ENCODE measurements at places on chromosomes 2 and 18.

- no peak for DNase-seq
These were observed 63.3 kb upstream of the WDSUB1 start for GRCh38 chr2:159349674-159350299.

DNA sequence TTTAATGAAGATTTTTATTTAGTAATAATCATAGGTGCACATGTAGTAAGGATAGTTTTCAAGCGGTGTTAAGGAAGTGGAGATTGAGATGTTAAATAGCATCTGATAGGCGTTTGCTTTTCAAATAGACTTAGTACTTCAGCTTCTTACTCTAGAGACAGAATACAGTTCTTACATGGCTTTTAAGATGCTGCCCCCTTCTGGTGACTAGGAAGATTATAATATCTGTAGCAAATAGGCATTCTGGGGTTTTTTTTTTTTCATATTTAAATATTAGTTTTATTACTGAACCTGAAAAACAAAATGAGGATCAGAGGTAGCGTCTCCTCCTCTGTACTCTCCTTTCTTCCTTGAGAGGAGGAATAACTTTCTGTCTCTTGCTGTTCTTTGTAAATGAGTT, 100.2 kb downstream of the AGAP1 start:
- DNase-seq, result peak; percentile 87

DNA sequence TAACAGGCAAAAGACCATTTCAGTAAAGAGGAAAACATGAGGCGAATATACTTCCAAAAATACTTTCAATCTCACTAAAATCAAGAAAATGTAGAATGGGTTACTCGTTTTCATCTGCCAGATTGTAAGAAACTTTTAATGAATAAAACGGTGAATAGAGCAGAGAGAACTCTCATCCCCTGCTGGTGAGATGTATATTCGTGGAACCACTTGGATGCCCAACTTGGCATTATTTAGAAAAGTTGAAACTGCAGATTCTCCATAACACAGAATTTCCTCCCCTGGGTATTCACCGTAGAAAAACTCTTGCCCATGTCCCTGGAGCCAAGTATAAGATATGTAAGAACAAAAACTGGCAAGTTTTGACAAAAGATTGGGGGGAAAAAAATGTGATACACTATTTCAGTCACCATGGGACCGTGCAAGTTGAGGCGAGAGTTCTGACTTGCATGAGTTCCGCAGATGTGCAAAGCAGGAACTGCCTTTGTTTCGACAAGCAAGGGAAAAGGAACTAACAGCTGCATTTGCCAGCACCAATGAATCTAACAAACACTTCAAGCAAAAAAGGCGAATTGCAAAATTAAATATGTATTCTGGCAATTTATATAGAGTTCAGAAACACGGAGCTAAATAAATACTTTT, 14.8 kb downstream of the TIMM21 start:
- DNase-seq, result peak; percentile 39

DNA sequence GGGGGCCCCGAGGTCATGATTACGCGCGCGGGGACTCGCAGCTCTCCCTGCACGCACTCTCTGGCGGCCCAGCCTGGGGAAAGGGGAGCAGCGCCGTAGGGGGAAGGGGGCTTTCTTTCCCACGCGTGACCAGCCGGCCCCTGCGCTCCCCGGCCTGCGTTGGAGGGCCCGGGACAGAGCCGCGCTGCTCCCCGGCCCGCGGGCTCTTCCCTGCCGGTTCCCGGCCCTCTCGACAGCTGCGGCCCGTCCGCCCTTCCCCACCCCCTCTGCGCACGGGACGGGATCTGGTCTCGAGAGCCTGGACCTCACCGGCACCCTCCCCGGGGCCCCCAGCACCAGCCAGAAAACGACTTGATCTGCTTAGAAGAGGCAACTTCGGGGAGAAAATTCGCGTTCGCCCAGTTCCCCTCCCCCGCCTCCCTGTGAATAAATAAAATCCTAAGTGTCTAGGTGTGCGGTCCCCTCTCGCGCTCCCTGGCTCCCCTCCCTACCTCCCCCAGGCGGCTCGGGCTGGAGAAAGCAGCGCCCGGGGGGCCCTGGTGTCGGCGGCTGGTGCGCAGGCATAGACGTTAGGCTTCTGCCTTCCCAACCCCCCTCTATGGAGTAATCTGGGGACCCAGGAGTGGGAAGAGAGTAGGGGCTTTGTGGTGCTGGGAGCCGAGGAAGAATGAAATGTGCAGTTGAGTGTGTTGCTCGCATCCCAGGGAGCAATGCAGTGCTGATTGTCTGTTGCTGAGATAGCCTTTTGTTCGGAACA, 803 bp upstream of the FIGN start:
- DNase-seq, result no peak

- DNase-seq, result no peak
These were observed 51.6 kb downstream of the GALNT14 start for GRCh38 chr2:31086590-31086989.

DNA sequence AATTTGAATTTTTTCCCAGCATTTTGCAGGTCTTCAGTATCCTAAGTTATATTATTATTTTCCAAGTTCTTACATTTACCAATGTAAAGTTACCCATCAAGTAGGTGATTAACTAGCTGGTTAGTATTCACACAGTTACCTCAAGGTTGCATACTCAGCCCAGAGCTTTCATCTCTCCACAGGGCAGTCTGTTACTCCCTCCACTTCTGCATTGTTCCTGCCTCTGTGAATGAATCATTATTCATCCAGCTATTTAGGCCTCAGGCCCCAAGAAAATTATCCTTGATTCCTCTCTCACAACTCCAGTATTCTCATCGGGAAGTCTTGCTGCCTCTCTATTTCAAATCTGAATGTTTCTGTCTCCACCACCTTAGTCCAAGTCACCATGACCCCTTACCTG, 92.2 kb downstream of the SMC6 start:
- no peak for DNase-seq

- DNase-seq, result peak; percentile 20
These were observed 1.4 kb upstream of the CD226 start for GRCh38 chr18:69948919-69949537.

DNA sequence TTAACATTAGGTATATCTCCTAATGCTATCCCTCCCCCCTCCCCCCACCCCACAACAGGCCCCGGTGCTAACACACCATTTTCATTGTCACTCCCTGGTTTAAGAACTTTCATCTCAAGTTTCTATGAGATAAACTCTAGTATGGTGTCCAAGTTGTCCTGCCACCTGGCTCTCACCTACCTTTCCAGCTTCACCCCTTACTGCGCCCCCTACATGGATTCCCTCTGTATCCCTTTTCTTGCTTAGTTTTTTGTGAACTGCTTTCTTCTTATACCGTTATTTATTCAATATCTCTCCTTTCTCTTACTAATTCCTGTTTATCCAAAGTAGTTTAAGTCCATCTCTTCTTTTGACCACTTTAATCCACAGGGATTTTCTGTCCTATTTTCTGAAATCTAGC, 15.2 kb downstream of the EML4 start:
- no peak for DNase-seq

- peak; percentile 4 for DNase-seq
These were observed 1090.8 kb downstream of the BCL11A start for GRCh38 chr2:59462422-59463197.

DNA sequence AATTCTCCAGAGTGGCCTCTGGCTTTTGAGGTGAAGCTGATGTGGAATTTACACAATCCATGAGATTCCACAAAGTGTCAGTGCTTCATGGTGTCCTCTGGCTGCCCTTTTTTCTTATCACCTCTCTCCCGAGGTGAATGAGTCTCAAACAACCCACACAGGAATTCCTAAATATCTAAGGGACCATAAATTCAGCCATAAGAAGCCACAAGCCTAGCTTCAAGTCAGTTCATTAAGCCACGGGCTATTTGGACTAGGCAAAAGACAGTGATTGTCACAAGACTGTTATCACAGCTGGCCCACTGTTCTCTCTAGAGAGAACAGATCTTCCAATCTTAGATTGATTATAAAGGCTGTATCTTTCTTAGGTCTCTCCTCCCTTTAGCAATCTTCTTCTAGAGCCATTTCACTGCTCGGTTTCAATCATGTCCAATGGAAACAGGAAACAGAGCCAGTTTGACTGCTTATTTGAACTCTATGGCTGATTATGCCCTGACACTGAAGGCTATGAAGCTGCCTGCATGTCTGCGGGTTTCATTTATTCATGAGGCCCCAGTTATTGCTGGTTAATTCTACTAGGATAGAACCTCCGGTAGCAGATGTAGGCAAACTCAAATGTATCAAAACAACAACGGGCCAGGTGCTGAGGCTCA, 4.1 kb downstream of the NEMP2 start:
- peak; percentile 61 for DNase-seq

DNA sequence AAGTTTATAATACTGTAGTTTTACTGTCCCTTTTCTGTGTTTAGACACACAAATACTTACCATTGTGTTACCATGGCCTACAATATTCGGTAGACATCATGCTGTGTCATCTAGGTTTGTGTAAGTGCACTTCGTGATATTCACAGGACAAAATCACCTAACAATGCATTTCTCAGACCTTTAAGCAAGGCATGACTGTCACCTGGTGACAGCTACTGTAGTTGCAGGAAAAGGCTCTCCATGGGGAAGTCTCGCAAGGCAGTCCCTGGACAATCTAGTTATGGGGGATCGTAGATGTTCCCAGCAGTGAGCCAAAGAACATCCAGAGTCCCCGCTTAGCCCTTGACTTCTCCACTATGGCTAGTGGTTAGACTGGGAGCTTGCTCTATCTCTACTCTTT, 73.1 kb downstream of the EIF2AK3 start:
- no peak for DNase-seq

DNA sequence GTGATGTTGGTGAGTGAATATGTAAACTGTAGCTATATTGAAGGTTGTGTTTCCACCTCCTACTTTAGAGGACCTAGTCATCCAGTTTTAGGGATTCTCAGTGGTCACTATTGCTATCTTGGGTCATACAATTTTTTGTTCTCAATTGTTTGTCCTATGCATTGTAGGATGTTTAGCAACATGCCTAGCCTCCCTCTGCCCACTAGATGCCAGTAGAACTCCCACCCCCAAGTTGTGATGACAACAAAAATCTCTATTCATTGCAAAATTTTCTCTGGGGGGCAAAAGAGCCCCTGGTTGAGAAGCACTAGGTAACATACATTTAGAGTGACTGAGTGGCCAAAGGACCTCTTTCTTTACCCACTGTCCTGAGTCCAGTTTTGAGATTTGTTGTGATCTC, 87.3 kb downstream of the LRRTM4 start:
- DNase-seq, result no peak

- no peak for DNase-seq
These were observed 120.7 kb downstream of the NCK2 start for GRCh38 chr2:105865222-105865913.

DNA sequence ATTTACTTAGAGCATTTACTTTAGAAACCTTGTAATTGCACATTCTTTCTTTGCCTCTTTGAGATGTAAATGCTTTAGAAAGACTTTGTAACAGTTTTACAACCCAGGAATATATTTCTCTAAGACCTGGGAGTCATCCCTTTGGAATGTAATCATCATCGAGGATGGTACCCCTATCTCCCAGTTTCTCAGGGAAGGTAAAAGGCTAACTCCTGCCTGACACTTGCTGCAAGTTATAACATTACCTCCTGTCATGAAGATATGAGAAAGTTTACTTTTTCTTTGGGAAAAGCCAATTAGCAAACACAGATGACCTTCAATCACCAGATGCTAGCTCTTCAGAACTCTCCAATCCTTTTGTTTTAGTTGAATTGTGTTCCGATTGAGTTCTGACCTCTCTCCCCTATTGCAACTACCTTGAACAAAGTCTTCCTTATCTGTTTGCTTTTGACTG, 420.3 kb upstream of the FSIP2 start:
- no peak for DNase-seq

GRCh38 chr18:74994502-74995418, 214.2 kb downstream of the PTGR3 start:
- DNase-seq, result no peak

DNA sequence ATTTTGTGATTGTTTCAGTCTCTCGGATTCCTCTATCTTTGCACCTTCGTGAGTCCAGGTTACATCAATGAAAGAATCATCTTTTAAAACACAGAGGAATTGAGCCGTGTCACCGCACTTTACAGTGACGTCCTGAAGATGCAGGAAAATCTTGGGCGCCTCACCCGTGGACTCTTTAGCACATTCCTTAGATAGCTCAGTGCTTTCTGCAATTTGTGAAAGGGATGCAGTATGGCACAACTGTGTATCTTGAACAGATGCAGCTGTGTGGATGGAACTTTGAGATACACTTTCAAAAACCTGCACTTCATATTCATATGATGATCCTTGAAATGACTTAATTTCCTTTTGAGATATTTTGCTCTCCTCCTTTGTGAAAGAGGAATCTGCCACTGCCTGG, 50.9 kb downstream of the TTN start:
- no peak for DNase-seq

DNA sequence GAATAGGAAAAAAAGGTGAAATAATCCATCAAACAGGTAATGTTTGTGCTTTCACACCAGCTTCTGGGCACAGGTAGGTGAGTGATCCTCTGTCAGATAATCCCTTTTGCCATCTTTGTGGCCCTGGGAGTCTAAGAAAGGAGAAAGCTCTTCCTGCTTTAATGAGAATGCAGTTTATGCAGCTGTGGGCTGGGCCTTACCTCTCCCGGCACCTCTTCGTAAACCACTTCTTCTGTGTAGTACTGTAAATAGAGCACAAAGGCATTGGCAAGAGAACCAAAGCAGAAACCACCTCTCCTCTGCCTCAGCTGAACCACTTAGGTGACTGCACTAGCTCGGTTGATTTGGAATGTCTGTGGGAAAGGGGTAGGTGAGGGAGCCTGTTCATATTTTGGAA, 4.9 kb downstream of the NEB start:
- no peak for DNase-seq

Measured in hematopoietic multipotent progenitor cell treated with erythropoietin and hydrocortisone succinate and interleukin-3 and kit ligand, for 4 days (in vitro differentiated cells).